Stimulated activated CD4-positive, alpha-beta T cell treated with anti-CD3 and anti-CD28 coated beads, Interleukin-12 subunit alpha, Interleukin-12 subunit beta, amount 100 ng/mL, for 48 hours (primary cell): ENCODE measurements at places on chromosomes 4 and X.
A peak's percentile ranks its signal among the peaks of the same experiment; 100 is the strongest.

DNA sequence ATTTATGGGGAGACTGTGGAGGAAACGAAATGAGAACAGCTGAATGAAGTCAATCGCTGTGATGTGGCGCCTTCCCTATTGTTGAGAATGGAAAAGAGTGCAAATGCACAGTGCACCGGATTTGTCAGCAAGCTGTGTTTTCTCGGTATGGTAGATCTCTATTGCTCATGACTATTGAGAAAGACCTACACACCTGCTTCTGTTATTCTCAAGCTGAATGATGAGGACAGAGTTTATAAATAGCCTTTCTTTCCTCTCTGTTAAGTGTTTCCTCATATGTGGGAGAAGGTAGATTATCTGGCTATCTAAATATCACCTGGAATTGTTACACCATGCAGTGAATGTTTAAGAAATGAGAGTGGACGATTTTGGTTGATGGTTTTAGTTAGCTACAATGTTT is 650.7 kb downstream of the IL1RAPL1 start:
- no peak for DNase-seq

DNA sequence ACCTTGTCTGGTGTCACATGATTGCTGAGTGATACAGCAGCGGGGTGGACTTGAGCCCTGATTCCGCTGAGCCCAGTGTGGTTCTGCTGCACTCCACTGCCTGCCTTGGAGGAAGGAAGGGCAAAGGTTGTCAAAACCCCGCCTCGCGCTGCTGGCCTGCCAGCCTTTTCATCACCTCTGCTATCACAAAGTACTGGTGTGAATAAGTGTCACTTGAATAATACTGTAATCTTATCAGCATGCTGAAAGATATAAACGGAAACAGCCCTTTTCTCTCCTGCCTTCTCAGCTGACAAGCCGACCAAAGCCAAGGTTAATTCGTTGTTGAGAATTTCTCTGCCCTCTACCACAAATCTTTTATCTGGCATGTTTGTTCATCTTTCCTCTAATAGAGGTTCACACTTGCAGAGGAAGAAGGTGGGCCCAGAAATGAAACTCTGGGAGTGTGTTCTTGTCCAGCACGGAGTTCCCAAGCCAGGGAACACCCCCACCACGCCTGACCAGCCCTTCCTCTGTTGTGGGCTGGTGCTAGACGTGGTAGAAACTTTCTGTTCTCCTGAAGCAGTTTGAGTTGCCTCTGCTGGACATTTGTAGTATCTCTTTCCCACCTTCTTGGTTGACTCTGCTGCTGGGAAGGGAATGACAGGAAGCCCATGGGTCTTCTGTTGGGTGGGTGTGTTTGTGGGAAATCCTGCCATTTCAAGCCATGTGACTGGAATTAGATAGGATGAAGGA is 21.5 kb downstream of the FHDC1 start:
- DNase-seq = no peak

DNA sequence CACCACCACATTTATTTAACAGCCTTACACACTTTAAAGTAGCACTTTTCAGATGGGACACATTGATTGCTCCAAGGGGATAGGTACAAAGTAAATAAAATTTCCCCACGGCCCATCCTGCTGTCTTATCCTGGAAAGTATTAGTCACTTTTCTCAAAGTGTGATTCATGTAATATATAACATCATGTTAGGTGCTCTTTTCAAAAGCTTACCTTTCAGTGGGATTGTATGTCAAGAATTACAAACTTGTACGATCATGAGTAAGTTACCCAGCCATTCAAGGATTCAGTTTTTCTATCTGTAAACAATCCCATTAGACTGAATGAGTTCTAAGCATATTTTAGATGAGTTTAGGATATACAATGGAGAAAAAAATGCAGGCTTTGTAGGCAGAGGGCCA is 876.6 kb upstream of the GRID2 start:
- DNase-seq = no peak

- DNase-seq = no peak
Observed at GRCh38 chr4:122847931-122848330, 21.3 kb downstream of the FGF2 start.

- no peak for DNase-seq
Observed at GRCh38 chr4:185212581-185212980, 3.2 kb downstream of the SNX25 start.

GRCh38 chr4:153183146-153183545 is 21.1 kb upstream of the TRIM2 start:
- no peak for DNase-seq

DNA sequence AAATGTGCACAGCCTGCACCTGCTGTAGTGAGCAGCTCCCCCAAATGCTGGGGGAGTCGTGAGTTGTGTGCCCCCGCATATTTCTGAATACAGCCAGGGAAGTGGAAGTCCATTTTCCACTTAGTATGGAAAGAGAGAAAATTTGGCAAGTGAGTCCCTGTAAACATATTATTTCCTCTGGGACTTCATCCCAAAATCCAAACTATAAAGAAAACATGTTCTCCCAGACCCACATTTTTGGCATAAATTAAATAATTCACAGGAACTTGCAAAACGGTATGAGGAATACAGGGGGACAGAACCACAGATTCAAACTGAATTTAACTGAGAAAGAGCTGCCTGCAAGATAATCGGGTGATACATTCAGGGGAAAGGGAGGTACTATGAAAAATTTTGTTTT is 107.2 kb downstream of the GPR143 start:
- no peak for DNase-seq

DNA sequence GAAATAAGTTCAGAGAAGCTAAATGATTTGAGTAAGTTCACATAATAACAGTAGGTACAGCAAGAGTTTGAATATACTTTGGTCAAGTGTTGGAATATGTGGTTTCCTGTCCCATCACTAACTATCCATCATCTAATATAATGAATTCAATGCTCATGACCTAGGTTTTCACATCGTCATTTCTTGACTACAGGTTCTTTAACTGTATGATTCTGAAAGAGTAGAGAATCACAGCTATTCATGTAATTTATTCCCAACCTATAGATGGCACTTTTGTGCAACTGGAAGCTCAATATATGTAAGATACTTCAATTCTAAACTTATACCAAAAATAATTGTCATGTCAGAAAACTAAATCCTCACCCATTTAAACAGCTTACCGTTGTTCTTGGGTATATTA is 53.1 kb downstream of the TIGD2 start:
- no peak for DNase-seq

GRCh38 chr4:174591243-174592021 is 69.1 kb upstream of the HPGD start:
- no peak for DNase-seq

GRCh38 chr4:1763070-1763549 is 30.0 kb upstream of the FGFR3 start:
- no peak for DNase-seq

GRCh38 chrX:69539437-69539836 is 35.3 kb downstream of the NALF2 start:
- DNase-seq = no peak

GRCh38 chr4:66091786-66092185 is 421.5 kb upstream of the EPHA5 start:
- no peak for DNase-seq

DNA sequence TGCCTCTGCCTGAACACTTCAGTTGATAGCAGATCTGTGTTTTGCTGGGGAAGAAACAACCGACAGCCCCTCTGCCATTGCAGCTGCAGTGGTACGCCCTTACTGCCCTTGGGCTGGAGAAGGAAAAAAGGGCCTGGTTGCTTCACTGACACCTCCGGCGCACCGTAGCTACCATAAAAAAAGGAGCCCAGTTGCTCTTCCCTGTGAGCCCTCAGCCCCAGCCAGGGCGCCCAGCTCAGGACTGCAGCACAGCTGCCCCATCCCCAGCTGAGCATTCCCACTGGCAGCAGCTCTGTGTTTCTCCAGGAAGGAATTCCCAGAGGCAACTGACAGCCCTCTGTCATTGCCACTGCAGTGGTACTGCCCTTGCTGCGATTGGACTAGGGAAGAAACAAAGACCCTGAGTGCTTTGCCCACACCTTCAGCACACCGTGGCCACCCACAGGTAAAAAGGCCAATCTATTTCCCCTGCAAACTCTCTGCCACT is 142.7 kb downstream of the DKK2 start:
- no peak for DNase-seq

DNA sequence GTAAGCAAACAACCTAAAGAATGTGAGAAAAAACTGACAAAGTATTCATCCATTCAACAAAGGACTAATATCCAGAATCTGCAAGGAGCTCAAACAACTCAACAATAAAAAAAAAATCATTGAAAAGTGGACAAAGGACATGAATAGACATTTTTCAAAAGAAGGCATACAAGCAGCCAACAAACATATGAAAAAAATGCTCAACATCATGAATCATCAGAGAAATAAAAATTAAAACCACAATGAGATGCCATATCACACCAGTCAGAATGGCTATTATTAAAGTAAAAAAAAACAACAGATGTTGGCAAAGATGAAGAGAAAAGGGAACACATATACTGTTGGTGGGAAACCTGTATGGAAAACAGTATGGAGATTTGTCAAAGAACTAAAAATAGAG is 120.7 kb upstream of the ADGRL3 start:
- DNase-seq = no peak

DNA sequence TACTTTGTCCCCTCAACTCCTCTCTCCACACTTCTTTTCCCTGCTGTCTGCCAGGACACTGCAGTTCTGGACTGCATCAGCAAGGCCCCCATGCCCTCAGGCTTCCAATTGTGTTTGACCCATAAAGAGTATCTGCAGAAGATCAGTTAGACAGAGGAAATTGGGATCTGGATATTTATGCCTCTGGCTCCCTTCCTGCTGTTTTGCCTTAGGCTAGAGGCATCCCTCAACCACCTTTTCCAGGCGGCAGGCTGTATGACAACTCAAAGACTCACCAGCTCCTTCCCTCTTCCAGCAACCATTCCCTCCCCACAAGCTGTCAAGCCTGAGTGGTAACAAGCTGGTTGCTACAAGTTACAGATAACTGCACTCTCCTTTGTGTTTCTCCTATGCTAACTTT is 66.4 kb upstream of the NDP start:
- no peak for DNase-seq

GRCh38 chr4:149409555-149409962 is 406.1 kb downstream of the IQCM start:
- no peak for DNase-seq

GRCh38 chr4:38209654-38210053 is 249.5 kb downstream of the PTTG2 start:
- no peak for DNase-seq

GRCh38 chr4:153519687-153520086 is 53.5 kb downstream of the TMEM131L start:
- no peak for DNase-seq

DNA sequence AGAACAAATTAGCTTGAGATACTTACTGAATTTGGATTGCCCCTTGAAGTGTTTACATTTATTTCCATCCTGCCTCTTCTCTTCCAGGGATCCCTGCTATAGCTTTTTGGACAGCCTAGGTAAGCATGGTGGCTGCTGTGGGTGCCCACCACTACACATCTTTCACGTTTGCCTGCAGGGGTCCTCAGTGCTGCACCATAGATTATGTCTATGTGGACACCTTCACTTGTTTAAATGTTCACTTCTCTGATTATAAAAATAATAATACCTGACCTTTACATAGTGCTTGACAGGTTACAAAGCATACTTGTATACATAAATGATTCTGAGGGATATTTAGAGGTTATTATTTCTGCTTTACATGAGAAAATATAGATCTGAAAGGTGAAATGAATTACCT is 67.9 kb upstream of the SLC4A4 start:
- peak; percentile 1 for DNase-seq
